Gastrocnemius medialis (tissue), 4 donors: ENCODE measurements at places on chromosomes 11 and 22. TPM values are rescaled to one million over a fixed set of nuclear protein-coding genes. Genes with fewer than 3 reads are reported as not detected.

PAK1 gene
- total RNA-seq, result 22.3 TPM

DNA sequence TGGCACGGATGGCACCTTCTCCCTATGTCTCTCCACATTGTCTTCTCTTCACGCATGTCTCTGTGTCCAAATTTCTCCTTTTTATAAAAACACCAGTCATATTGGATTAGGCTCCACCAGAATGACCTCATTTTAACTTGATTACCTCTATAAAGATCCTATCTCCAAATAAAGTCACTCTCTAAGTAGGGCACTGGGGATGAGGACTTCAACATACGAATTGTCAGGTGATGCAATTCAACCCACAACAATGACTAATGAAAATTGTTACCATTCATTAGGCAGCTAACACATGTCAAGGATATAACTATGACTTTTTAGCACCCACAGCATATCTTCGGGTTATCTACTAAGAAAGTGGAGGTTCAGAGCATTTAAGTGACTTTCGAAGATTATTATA lies 55.5 kb upstream of the USP47 start:
- H3K36me3 ChIP-seq, result no peaks in the 10 kb centered on the region
- DNase-seq, result no peak
- no peaks in the 10 kb centered on the region for H3K27me3 ChIP-seq

- H3K36me3 ChIP-seq, result no peaks in the 10 kb centered on the region
- DNase-seq, result no peak
- no peaks in the 10 kb centered on the region for H3K4me1 ChIP-seq
- no peak overlapping the region for H3K4me3 ChIP-seq
Observed at GRCh38 chr11:36235750-36236149, 53.5 kb downstream of the COMMD9 start.

DNA sequence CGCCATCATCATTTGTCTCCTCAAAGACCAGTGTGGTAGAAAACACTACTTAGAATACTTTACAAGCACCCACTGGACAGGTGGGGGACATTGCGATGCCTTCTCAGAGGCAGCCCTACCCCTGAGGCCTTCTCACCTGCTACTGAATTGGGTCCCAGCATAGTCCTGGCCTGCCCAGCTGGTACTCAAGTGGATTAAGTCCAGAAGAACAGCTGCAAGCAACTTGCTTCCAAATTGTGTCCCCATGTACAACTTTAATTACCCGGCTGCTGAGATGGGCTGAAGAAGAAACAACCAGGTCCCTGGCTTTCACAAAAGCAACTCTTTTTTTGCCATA lies 12.3 kb downstream of the ABTB2 start:
- H3K27me3 ChIP-seq, result no peaks in the 10 kb centered on the region
- H3K4me3 ChIP-seq, result peak overlapping the region; percentile 28
- peak overlapping the region; percentile 84 for H3K27ac ChIP-seq
- H3K36me3 ChIP-seq, result no peaks in the 10 kb centered on the region
- peak; percentile 28 for DNase-seq

- no peak for DNase-seq
- no peak overlapping the region for H3K27ac ChIP-seq
- H3K27me3 ChIP-seq, result no peaks in the 10 kb centered on the region
- H3K36me3 ChIP-seq, result no peaks in the 10 kb centered on the region
- no peak overlapping the region for H3K4me3 ChIP-seq
Observed at GRCh38 chr11:108253176-108253575, 30.3 kb downstream of the ATM start.
